Hematopoietic multipotent progenitor cell treated with erythropoietin and hydrocortisone succinate and interleukin-3 and kit ligand, for 15 days (in vitro differentiated cells): ENCODE measurements at places on chromosomes 3 and 15.

DNA sequence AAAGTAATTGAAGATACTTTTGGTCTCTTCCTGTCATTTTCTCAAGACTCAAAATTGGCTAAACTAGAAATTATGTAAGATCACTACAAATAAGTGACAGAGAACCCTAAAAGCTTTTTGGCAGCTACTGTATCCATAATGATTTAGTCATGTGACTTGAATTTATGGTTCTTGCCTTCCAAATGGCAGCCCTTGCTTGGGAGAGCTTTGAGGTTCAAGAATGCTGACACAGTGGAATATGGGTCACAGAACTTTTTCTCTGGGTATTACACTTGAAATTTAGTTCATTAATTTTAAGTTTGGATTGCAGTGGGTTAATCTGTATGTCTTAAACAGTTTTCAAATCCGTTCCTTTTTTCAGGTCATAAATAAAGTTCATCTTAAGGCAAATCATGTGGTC, 14.0 kb downstream of the LMLN start:
- no peak for DNase-seq

GRCh38 chr3:51992017-51992682, 3.5 kb downstream of the RPL29 start:
- DNase-seq = no peak

GRCh38 chr3:117633207-117633606, 923.6 kb downstream of the TUSC7 start:
- DNase-seq = no peak

DNA sequence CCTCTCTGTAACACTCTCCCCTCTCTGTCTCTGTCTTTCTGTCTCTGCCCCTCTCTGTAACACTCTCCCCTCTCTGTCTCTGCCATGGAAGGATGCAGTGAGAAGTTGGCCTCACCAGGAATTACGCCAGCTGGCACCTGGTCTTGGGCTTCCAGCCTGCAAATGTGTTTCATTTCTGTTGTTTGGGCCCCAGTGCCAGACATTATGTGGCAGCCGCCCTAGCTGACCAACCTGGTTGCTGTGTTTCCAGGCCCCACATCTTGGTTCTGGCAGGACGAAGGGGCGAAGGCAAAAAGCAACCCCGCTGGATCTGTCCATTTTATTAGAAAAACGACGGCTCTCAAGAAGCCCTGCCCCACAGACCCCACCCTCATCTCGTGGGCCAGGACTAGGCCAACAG, 5.2 kb upstream of the ZXDC start:
- no peak for DNase-seq

DNA sequence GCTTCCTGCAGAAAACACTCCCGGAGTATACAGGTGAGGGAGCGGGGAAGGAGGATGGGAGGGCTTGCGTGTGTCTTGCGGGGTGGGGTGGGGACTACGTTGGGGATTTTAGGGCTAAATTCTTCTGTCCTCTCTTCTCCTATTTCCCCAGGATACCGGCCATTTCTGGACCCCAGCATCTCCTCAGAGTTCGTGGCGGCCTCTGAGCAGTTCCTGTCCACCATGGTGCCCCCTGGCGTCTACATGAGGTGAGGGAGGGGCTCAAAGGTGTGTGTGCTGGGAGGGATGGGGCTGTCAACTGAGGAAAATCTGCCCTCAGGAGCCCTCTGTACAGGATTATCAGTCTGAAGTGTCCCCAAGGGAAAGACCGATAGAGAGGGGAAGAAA, 6.6 kb downstream of the DUOX1 start:
- DNase-seq = no peak

GRCh38 chr3:113769551-113769950, 22.7 kb downstream of the ATP6V1A start:
- no peak for DNase-seq

DNA sequence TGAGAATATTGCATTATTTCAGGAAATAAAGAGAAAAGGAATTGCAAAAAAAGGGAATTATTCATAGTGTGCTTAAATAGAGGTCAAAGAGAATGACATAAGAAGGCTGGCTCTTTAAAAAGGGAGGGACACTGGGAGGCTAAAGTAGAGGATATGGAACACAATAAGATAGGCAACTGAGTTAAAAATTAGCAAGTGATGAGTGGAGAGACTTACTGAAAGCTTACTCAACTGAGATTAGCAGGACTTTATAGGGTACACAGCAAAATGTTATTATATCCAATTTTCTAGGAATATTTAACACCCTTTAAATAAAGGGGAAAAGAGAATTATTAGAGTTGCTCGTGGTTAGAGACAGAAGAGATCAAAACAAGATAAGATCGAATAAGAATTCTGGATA, 375.2 kb downstream of the LSAMP start:
- no peak for DNase-seq

DNA sequence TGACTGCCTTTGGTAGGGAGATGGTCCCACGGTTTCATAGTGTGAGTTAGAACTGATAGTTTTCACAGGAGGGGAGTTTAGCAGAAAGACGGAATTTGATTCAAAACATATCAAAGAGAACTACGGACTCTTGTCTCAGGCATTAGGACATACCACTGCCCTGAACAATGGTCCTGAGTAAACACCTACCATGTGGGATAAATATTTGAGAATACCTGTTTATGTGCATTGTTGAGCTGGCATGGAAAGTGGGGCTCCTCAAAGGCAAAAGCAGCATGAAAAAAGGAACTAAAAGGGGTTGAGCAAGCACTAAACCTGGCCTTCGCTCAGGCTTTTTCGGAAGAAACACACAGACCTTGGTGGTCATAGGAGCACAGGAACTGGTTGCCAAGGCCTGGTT, 144.4 kb downstream of the ZNF621 start:
- DNase-seq = no peak

- DNase-seq = no peak
Observed at GRCh38 chr15:63030101-63030551, 12.4 kb upstream of the TPM1 start.

GRCh38 chr3:50299929-50300680, 900 bp upstream of the HYAL3 start:
- peak; percentile 58 for DNase-seq

- no peak for DNase-seq
Observed at GRCh38 chr3:41997702-41998550, 36.0 kb upstream of the ULK4 start.

DNA sequence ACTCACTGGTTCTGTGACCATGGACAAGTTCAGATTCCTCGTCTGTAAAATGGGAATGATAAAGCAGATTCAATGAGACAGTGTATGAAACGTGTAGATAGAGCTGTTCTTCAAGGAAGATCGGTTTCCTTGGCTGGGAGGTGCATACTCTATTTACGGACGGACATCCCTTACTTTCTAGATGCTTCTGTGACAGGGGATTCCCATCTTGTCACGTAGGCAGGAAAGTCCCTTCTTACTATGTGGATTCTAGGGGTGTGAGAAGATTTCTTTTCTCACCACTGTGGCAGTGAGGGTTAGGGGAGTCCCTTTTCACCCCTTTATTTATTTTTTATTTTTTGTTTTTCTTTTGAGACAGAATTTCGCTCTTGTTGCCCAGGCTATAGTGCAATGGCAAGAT, 180.9 kb upstream of the TBL1XR1 start:
- DNase-seq = no peak

GRCh38 chr3:122794779-122795673, at the start of gene SLC49A4:
TSS of gene SLC49A4 (plus strand) at chr3:122795069. CDS start at chr3:122795193, 124 bp downstream.
- peak; percentile 59 for DNase-seq

DNA sequence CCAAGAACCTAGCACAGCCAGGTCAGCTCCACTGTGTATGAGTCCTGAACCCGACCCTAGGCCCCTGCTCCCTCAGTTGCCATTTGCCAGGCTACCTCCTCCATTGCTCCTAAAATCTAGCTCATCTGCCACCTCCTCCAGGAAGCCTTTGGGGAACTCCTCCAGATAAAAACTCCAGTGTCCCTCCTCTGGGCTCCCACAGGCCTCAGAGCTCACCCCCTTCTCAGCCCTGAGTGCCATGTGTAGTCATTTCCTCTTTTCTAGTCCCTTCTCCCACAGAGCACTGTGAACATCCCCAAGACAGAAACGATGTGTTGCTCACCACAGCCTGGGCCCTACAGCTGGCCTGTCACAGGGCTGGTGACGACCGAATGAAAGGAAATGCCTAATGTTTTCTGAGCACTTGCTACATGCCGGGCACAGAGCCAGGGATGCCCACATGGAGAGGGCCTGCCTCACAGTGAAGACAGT, 61.0 kb downstream of the IQSEC1 start:
- peak; percentile 35 for DNase-seq

- DNase-seq = no peak
Observed at GRCh38 chr15:29914511-29914926, 92.3 kb upstream of the TJP1 start.

- DNase-seq = no peak
Observed at GRCh38 chr3:12476238-12476897, 7.9 kb upstream of the TSEN2 start.
